ENCODE measurements at places on chromosomes 6 and 20. TPM values are rescaled to one million over a fixed set of nuclear protein-coding genes. Genes with fewer than 3 reads are reported as not detected.

- H3K27ac ChIP-seq: no peak overlapping the region
- H3K27me3 ChIP-seq: peaks cover 52% of the 10 kb centered on the region
- H3K36me3 ChIP-seq: no peaks in the 10 kb centered on the region
- no peak for DNase-seq
Measured at GRCh38 chr6:167094436-167094819, 28.5 kb upstream of the CCR6 start.

DNA sequence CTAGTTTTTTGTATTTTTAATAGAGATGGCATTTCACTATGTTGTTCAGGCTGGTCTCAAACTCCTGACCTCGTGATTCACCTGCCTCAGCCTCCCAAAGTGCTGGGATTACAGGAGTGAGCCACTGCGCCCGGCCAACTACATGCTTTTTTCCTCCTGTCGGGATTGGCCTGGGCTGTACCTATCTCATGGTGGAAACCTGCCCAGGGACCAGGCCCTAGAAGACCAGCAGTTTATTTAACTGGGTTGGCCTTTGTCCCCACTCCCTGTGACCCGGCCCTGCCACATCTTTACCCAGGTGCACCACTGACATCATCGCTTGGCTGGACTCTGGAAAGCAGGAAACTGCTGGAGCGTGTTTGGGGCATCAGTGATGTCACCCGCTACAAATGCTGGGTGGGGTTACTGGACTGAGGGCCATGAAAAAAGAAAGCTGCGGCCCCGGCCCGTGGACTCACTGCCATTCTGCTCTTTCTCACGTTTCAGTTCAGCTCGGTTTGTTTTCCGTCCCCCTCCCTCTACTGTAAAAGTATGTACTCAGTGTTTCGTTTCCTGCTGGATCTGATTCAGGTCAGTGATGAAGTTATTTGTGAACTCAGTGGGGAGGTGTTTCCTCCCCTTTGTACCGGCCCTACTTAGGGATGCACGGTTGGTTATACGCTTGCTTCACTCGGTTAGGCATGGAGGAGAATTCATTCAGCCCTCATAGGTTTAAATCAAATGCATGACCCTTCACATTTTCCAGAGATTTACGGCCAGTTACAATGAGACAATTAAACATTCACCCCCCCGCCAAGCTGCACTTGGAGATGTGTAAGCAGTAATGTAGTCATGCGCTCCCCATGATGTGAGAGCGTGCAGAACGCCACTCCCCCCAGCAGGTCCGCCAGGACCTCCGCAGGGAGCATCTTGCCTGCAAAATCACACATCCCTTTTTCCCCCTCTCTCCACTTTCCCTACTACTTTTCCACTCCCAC, 179.3 kb downstream of the MTHFD1L start:
- H3K27me3 ChIP-seq: no peaks in the 10 kb centered on the region
- no peak overlapping the region for H3K27ac ChIP-seq
- H3K36me3 ChIP-seq: peaks cover 58% of the 10 kb centered on the region
- no peak for DNase-seq

GRCh38 chr6:157034436-157035230, 257.5 kb downstream of the ARID1B start:
- H3K36me3 ChIP-seq: no peaks in the 10 kb centered on the region
- no peak for DNase-seq
- H3K27ac ChIP-seq: no peak overlapping the region
- peak overlapping the region; percentile 49 for H3K4me3 ChIP-seq
- peaks cover 21% of the 10 kb centered on the region for H3K4me1 ChIP-seq

DNA sequence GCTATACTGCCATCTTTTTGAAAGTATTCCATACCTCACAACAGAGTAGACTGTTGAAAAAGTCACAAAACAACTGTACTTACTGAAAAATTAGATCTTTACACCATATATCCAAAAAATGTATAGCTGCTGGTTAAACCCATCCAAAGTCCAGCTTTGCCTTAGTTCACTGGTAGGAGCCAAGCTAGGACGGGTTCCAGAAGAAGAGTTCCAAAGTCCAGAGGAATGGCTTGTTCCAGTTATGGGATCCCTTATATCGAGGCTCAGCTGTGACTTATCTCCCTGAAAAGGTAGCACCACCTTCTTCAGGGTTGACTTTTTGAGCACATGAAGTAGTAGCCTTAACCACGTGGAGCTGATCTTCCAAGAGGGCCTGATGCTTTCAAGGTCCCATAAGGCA, 236.3 kb upstream of the FLRT3 start:
- no peak overlapping the region for H3K27ac ChIP-seq
- no peak for DNase-seq
- H3K4me1 ChIP-seq: no peaks in the 10 kb centered on the region
- no peaks in the 10 kb centered on the region for H3K27me3 ChIP-seq

DNA sequence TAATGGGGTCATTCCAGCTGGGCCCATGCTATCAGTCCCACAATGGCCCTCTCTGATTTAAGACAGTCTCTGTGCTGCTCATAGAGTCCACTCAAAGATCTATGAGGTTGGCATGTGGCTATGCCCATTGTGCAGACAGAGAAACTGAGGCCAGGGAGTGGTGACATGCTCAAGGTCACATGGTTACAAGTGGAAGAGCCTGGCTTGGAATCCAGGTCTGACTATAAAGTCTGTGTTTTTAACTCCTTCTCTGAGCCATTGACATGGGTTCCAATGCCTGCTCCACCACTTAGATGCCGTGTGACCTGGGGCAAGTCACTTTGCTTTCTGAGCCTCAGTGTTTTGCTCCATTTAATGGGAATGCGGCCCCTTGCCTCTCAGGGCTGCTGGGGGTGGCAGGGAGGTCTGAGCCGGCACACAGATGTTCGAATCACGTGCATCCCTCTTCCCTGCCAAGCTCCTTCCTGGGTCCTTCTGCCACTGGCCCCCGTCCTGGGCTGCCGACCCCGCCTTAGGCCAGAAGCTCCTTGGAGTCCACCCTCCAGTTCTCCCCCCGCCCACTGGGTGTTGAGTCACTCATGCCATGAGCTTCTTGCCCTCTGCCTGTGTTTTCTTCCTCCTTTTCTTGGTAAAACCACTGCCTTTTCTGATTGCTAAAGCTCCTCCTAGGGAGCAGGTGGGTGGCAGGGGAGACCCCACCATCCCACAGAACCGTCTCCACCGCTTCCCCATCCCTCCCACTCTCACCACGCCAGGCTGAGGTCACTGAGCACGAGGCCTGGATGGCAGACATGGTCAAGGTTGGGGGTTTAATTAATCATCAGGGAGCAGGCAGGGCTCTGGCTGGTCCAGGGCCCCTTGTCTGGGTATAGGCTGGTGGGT, 35.7 kb downstream of the CEBPB start:
- peaks cover 15% of the 10 kb centered on the region for H3K4me1 ChIP-seq
- peak overlapping the region; percentile 82 for H3K27ac ChIP-seq
- no peaks in the 10 kb centered on the region for H3K36me3 ChIP-seq
- no peak for DNase-seq
- no peaks in the 10 kb centered on the region for H3K27me3 ChIP-seq
- H3K4me3 ChIP-seq: no peak overlapping the region

DNA sequence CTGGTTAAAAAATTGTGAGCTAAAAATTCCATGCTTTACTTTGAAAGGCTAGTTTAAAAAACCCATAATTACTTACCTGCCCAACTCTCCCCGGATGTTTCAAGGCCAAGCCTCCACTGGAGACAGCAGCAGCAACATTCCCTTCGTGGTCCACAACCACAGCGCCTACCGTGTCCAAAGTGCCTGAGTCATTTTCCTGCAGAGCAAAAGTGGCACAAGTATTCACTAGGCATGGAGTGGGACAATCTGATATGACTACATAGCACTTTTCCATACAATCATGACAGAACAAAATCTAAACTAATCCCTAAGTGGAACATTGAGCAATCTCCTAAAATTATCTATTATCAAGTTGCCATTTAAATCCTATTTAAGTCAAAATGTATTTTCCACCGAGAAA, 104.8 kb downstream of the TASP1 start:
- H3K4me1 ChIP-seq: no peaks in the 10 kb centered on the region
- peaks cover 6% of the 10 kb centered on the region for H3K36me3 ChIP-seq
- H3K4me3 ChIP-seq: no peak overlapping the region

DNA sequence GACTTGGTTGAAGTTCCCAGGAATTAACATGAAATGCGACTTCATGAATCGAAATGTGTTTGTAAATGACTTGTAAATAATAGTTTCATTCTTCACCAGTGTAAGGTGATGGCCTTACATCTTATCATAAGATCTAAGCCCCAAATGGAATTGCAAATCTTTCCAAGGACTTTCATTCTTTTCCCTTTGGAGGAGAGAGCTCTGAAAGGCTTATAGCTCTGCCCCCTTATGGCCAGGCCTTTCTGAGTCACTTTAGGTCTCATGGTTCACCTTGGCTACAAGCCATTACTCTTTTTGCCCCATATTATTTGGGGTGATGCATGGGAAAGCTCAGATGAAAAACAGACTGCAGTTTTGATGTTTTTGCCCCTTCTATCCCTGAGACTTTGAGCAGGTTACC, 209.1 kb upstream of the BMP2 start:
- H3K4me3 ChIP-seq: no peak overlapping the region
- H3K36me3 ChIP-seq: no peaks in the 10 kb centered on the region
- no peak overlapping the region for H3K27ac ChIP-seq

DNA sequence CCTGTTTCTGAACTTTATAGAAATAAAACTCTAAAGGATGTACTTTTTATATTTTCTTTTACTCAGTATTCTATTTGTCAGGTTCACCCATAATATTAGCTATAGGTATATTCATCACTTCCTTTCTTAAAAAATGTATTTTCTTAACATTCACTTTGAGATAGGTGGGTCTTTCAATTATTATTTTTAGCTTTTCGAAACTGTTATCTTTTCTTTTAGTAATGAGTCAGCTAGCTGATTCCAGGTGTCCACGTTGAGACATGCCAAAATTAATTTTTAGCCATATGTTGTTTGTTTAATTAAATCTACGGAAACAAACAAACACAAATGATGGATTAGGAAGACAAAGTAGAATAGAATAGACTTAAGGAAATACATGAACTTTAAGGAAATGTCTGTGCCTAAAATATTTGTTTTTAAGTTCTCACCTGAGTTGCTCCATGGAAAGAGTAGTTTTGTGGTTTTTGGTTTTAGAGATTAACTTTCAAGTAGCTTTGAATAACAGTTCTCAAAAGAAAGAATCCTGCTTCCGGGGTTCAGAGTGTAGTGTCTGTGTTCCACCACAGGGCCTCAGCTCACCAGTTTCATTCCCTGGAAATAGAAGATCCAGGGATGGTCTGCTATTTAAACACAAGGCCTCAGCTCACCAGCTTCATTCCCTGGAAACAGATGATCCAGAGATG, 435.0 kb downstream of the HAO1 start:
- DNase-seq: no peak
- no peak overlapping the region for H3K27ac ChIP-seq
- no peaks in the 10 kb centered on the region for H3K4me1 ChIP-seq
- no peak overlapping the region for H3K4me3 ChIP-seq
- no peaks in the 10 kb centered on the region for H3K27me3 ChIP-seq
- no peaks in the 10 kb centered on the region for H3K36me3 ChIP-seq

- H3K27ac ChIP-seq: no peak overlapping the region
- H3K4me3 ChIP-seq: no peak overlapping the region
- H3K27me3 ChIP-seq: no peaks in the 10 kb centered on the region
- H3K36me3 ChIP-seq: no peaks in the 10 kb centered on the region
- no peaks in the 10 kb centered on the region for H3K4me1 ChIP-seq
Measured at GRCh38 chr6:101876431-101876830, 482.9 kb downstream of the GRIK2 start.

SAMD3 gene
- total RNA-seq: 3.2 TPM

LGSN gene
- total RNA-seq: not detected

CTAGE9 gene
- total RNA-seq: not detected

All from activated T-helper 2 cell treated with anti-CD3 and anti-CD28 coated beads, Interferon-gamma antibody, Interleukin-2, Interleukin-4, amounts not matched to agents 10 μg/mL and 5 μg/mL and 100 μg/mL, durations not matched to agents 14 hours and 24 hours and 36 hours (primary cell).